Activated CD8-positive, alpha-beta T cell treated with anti-CD3 and anti-CD28 coated beads, Interleukin-2, amount 10 ng/mL, durations not matched to agents 7 days and 5 days (primary cell): ENCODE measurements at places on chromosomes 4 and X.

- DNase-seq: no peak
Observed at GRCh38 chrX:19772096-19772821, 115.1 kb downstream of the SH3KBP1 start.

DNA sequence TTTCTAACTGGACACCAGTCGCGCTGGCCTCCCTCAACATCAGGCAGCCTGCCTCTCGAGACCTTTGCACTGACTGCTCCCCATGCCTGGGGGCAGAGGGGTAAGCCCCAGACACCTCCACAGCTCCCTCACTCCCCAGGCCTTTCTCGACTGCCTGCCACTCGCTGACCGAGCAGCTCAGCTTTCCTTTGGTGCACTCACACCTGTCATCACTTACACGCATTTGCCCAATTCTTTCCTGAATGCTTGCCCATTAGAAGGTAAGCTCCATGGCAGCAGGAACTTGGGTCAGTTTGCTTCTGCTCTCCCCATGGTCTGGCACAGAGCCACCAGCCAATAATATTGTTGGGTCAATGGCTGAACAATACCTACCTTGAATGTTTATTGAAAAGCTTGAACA is 32.2 kb upstream of the PROM1 start:
- DNase-seq: no peak

DNA sequence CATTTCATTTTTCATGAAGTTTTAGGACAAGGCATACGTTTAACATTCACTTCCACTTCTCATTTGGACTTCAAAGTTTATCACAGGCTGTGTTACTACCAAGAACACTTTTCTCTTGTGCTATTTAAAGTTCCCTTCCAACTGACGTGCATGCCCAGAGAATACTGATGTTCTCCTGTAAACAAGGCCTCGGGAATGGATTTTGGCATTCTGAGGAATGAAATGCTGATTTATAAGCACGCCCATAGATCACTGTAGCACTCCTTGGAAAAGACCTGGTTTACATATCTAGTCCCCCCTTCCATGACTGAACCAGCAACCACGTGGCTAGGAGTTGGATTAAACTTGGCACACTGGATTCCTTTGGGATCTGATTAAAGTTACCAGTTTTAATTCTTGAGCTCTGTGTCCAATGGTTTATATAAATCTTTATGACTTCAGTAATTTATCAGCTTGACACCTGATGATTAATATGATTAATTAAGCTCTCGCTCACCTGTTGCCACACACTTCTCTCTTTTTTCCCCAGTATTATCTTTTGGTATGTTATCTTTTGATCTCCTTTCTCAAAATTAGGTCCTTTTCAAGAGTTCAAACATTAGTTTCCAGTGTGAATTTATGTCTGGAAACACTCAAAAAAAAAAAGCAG is 122.4 kb upstream of the HAND2 start:
- DNase-seq: no peak

GRCh38 chr4:140330311-140330900 is 43.0 kb upstream of the SCOC start:
- no peak for DNase-seq

DNA sequence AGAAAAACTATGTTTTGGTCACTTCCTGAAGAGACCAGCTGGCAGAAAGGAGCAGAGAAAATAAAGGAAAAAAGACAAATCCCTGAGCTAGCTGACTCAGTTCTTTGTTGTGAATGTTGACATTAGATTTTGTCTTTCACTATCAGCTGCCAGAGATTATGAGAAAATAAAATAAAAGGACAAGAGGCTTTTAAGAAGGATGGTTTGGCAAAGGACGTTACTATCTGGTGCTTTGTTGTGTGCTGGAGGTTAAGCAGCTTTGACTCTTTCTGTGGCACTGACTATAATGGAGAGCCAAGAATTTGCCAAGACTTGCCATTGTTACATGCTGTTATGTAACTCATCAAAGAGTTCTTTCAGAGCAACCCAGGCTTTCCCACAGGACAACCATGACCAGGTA is 12.1 kb downstream of the ASB5 start:
- DNase-seq: no peak

DNA sequence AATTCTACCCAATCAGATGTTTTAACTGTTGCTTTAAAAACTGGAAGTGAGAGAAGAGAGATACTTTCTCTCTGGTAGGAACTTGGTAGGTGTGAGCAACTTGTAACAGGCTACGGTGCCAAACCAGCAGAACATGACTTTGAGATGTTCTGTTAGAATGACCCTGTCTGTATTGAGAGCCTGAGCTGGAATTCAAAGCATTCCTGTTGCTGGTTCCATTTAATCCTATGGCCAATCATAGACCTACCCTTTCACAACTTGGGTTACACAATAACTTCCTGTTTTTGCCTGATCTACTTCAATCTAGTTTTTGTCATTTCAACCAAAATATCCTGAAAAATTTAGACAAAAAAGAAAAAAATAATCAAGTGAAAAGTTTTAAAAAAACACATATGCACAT is 1.7 kb upstream of the PRRG1 start:
- no peak for DNase-seq

DNA sequence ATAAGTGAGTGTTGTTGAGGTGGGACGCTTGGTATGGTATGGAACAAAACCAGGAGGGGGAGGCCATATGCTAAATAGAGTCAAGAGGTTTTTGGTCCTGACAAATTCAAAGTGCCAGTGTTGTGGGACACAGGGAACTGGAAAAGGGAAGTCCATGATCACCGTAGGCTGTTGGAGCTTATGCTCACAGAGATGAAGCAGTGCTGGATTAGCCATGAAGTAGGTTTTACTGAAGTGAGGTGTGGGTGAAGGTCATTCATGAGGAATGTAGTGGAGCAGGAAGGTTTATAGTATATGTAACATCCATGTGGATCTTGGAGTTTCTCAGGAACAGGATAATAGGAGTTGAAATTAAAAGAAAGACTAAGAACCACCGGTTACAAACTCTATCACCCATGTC is 256.1 kb upstream of the PITX2 start:
- DNase-seq: no peak

- DNase-seq: no peak
Observed at GRCh38 chr4:13536607-13537006, 7.7 kb downstream of the NKX3-2 start.

DNA sequence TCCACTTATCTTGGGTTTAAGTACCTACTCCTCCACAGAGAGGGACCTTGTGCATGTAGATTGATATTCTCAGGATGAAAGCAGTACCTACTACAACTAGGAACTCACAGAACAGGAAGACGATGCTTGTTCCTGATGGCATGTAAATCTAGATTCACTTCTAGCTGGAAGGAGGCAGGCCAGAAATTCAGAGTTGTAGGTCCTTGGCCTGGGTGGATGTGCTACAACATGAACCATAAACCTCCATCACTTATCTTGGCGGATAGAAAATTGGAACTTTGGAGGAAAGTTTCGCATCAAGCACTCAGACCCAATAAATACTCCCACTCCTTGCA is 9.3 kb upstream of the SMIM20 start:
- no peak for DNase-seq

GRCh38 chrX:93422693-93423092 is 250.7 kb downstream of the NAP1L3 start:
- no peak for DNase-seq

- no peak for DNase-seq
Observed at GRCh38 chr4:88866862-88867550, 169.4 kb upstream of the NAP1L5 start.

- no peak for DNase-seq
Observed at GRCh38 chr4:76772498-76773106, 125.3 kb downstream of the SOWAHB start.
